ENCODE measurements at places on chromosomes 11 and 22.

- no peak for DNase-seq
Observed at GRCh38 chr11:43135966-43136534, 175.7 kb upstream of the API5 start.

GRCh38 chr22:36625102-36625501, 78.5 kb downstream of the CACNG2 start:
- no peak for DNase-seq

- DNase-seq = no peak
Observed at GRCh38 chr11:93579187-93579751, 36.1 kb upstream of the SMCO4 start.

GRCh38 chr11:35326266-35326879, 93.0 kb downstream of the SLC1A2 start:
- no peak for DNase-seq

GRCh38 chr11:90737444-90738050, 514.7 kb upstream of the CHORDC1 start:
- DNase-seq = no peak

GRCh38 chr11:70082829-70083228, 4.7 kb downstream of the ANO1 start:
- no peak for DNase-seq

DNA sequence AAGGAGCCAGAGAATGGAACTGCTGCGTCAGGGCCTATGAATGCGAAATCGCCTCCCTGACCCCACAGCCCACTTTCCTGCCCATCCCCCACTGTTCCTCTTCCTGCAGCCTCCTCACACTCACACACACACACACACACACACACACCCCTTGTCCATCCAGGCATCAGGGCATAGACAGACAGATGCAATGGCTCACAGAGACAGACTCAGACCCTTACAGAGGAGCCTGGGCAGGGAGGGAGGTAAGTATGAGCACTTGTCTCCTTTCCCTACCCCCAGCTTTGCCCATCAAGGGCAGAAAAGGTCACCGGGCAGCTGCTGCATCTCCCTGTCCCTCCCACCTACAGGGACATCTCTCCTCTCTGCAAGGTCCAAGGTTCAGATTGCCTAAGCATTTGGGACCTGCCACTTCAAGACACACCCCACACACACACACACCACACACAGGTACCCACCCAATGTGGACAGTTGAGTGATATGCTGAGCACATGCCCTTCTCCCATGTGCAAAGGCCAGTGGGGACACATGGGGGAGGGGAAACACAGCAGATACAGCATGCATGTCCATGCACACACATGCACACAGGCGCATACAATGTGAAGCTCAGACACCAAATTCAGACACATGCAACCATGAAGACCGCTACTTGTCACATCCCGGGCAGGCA, 2.0 kb upstream of the NRXN2 start:
- no peak for DNase-seq
